ENCODE measurements at places on chromosomes 13 and 19.

GRCh38 chr13:32501064-32501463, 37.5 kb downstream of the N4BP2L2 start:
- H3K27me3 ChIP-seq, result no peaks in the 10 kb centered on the region
- no peak overlapping the region for H3K4me3 ChIP-seq

GRCh38 chr13:92164822-92165221, 766.4 kb downstream of the GPC5 start:
- H3K27ac ChIP-seq, result no peak overlapping the region
- no peak overlapping the region for H3K4me3 ChIP-seq
- no peak for DNase-seq
- H3K4me1 ChIP-seq, result no peaks in the 10 kb centered on the region
- H3K36me3 ChIP-seq, result no peaks in the 10 kb centered on the region
- no peaks in the 10 kb centered on the region for H3K27me3 ChIP-seq

- H3K4me3 ChIP-seq, result no peak overlapping the region
- H3K4me1 ChIP-seq, result peaks cover 14% of the 10 kb centered on the region
- H3K36me3 ChIP-seq, result peaks cover 14% of the 10 kb centered on the region
These were observed 45.1 kb downstream of the MCF2L start for GRCh38 chr13:113013878-113014751.

- no peaks in the 10 kb centered on the region for H3K27me3 ChIP-seq
- H3K27ac ChIP-seq, result no peak overlapping the region
- no peaks in the 10 kb centered on the region for H3K36me3 ChIP-seq
- H3K4me1 ChIP-seq, result no peaks in the 10 kb centered on the region
- DNase-seq, result no peak
These were observed 1109.0 kb downstream of the UQCRFS1 start for GRCh38 chr19:28103921-28104320.

DNA sequence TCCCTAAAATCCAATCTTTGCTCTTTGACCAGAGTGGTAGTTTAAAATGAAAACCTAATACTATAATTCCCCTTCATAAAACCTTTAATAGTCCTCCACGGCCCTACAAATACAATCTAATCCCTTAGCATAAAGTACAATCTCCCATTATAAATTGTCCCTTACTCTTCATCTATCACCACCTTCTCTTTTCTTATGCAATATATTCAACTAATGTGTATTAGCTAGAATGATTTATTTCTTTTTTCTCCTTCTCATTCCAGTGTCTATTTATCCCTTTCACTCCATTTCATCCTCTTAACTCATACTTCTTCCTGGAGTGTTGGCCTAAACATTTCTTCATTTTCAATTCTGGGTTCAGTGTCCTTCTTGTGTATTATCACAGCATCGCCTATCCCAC, 872.1 kb upstream of the PCDH20 start:
- no peak overlapping the region for H3K27ac ChIP-seq
- H3K4me3 ChIP-seq, result no peak overlapping the region
- H3K4me1 ChIP-seq, result no peaks in the 10 kb centered on the region
- DNase-seq, result no peak
- H3K27me3 ChIP-seq, result no peaks in the 10 kb centered on the region

GRCh38 chr13:95067303-95067702, 233.9 kb downstream of the ABCC4 start:
- peaks cover 5% of the 10 kb centered on the region for H3K36me3 ChIP-seq
- H3K4me1 ChIP-seq, result no peaks in the 10 kb centered on the region
- no peak overlapping the region for H3K27ac ChIP-seq
- no peaks in the 10 kb centered on the region for H3K27me3 ChIP-seq
- H3K4me3 ChIP-seq, result no peak overlapping the region

DNA sequence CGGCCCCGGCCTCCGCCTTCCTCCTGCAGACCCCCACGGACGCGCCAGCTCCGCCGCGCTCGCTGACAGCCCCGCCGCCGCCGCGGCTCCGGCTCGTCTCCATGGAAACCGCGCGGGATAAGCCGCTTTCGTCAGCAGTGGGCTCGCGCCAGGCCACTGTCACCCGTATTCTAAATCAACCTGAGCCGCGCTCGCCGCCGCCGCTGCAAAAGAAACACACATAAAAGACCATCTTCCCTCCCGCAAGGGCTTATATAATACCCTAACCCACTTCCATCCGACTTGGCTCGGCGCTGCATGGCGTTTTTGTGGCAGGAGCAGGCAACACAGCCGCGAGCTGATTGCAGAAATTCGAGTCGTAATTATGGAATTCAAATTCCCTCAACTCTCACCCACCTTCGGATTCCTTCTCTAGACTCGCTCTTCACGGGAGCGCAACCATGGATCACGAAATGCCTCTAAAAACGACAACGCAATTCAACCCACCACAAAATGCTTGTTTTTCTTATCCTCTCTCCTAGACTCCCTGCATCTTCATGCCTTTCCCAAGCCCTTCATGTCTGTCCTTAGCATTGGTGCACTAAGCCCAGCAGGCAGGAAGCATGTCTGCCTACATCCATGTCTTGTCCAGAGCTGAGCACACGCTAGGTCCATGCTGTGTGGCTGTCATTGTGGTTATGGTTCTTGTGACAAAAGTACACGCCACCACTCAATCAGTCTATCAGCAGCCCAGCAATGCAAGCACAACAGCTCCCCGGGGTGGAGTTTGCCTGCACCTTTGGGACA, at the start of gene AMER2:
Gene AMER2, minus strand, starts transcription at position 772 of the 786 bp plus-strand sequence. Its CDS starts 669 bp downstream, at position 103.
- H3K27me3 ChIP-seq, result peaks cover 76% of the 10 kb centered on the region
- H3K4me1 ChIP-seq, result peaks cover 16% of the 10 kb centered on the region
- H3K4me3 ChIP-seq, result peak within 1 kb of the TSS; percentile 51
- peaks cover 29% of the 10 kb centered on the region for H3K36me3 ChIP-seq
- no peak for DNase-seq

- no peak overlapping the region for H3K4me3 ChIP-seq
- no peak for DNase-seq
- H3K4me1 ChIP-seq, result peaks cover 27% of the 10 kb centered on the region
- H3K27ac ChIP-seq, result no peak overlapping the region
- H3K27me3 ChIP-seq, result no peaks in the 10 kb centered on the region
- H3K36me3 ChIP-seq, result no peaks in the 10 kb centered on the region
These were observed 36.6 kb downstream of the ZSWIM4 start for GRCh38 chr19:13831537-13832467.

- no peak overlapping the region for H3K27ac ChIP-seq
- H3K4me1 ChIP-seq, result no peaks in the 10 kb centered on the region
- H3K4me3 ChIP-seq, result no peak overlapping the region
- peaks cover 11% of the 10 kb centered on the region for H3K27me3 ChIP-seq
These were observed 233.9 kb downstream of the LMO7 start for GRCh38 chr13:75869981-75870380.

- DNase-seq, result no peak
- no peak overlapping the region for H3K27ac ChIP-seq
- no peaks in the 10 kb centered on the region for H3K4me1 ChIP-seq
- no peaks in the 10 kb centered on the region for H3K27me3 ChIP-seq
- no peaks in the 10 kb centered on the region for H3K36me3 ChIP-seq
These were observed 301.6 kb downstream of the SLITRK6 start for GRCh38 chr13:85497652-85498051.

DNA sequence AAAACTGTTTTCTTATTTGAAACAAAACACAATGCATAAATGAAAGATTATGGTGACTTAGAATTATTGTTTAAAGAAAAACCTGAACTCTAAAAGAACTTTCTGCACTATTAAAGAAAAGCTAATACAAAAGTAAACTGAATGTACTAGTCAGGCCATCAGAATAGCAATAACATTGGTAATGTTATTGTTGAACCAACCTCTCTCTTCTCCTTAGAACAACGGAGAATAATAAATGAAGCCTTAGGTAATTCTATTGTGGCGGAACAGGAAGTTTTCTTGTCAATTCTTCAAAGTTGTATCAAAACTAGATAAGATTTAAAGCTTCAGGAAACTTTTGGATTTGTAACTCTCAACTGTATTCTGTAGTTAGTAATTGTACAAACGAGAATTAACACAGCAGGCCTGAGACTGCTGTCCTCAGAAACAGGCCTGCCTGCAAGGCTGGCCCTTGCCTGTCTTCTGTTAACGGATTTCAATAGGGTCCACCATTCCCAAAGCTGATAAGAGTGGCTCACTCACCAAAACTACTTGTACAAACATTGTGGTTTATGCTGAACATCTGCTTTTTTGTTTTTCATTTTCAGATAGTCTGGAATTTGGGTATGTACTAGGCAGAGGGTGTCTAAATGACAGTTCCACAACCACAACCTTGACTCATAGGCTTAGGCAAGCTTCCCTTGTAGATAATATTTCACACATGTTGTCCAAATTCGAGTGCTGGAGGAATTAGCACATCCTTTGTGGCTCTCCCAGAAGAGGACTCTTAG, 825.8 kb downstream of the GPC5 start:
- H3K4me1 ChIP-seq, result no peaks in the 10 kb centered on the region
- H3K4me3 ChIP-seq, result no peak overlapping the region
- H3K27me3 ChIP-seq, result no peaks in the 10 kb centered on the region
- H3K27ac ChIP-seq, result no peak overlapping the region
- DNase-seq, result no peak

- no peak overlapping the region for H3K27ac ChIP-seq
- no peak for DNase-seq
- H3K4me1 ChIP-seq, result no peaks in the 10 kb centered on the region
- H3K4me3 ChIP-seq, result no peak overlapping the region
- no peaks in the 10 kb centered on the region for H3K36me3 ChIP-seq
- no peaks in the 10 kb centered on the region for H3K27me3 ChIP-seq
These were observed 213.3 kb downstream of the MZT1 start for GRCh38 chr13:72514146-72514545.

- H3K4me3 ChIP-seq, result peak overlapping the region; percentile 91
- peaks cover 49% of the 10 kb centered on the region for H3K4me1 ChIP-seq
- no peak for DNase-seq
- no peaks in the 10 kb centered on the region for H3K27me3 ChIP-seq
- H3K36me3 ChIP-seq, result peaks cover 15% of the 10 kb centered on the region
These were observed 2.3 kb downstream of the DDX39A start for GRCh38 chr19:14416817-14417231.

DNA sequence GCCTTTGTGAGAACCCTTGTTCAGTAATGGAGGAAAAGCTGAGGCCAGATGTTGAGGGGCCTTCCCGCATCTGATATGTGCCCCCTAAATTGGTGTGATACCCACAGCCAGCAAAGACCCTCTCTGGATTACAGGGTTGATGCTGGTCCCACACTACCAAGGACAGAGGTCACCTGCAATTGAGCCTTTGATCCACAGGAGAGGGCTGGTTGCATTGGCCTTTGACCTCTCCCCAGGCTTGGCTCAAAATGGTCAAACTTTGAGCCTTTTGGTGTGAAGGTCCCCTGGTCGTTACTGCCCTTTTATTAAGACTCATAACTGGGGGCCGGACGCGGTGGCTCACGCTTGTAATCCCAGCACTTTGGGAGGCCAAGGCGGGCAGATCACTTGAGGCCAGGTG, 8.4 kb upstream of the MRPL4 start:
- no peaks in the 10 kb centered on the region for H3K36me3 ChIP-seq
- peaks cover 12% of the 10 kb centered on the region for H3K4me1 ChIP-seq
- no peak for DNase-seq
- no peak overlapping the region for H3K4me3 ChIP-seq

- peaks cover 84% of the 10 kb centered on the region for H3K4me1 ChIP-seq
- peak overlapping the region; percentile 83 for H3K4me3 ChIP-seq
- no peak for DNase-seq
- H3K36me3 ChIP-seq, result no peaks in the 10 kb centered on the region
These were observed 6.5 kb upstream of the CIRBP start for GRCh38 chr19:1262623-1263123.

GRCh38 chr19:13623716-13624710, 117.7 kb upstream of the CACNA1A start:
- H3K36me3 ChIP-seq, result no peaks in the 10 kb centered on the region
- H3K27ac ChIP-seq, result no peak overlapping the region
- DNase-seq, result no peak
- no peak overlapping the region for H3K4me3 ChIP-seq

DNA sequence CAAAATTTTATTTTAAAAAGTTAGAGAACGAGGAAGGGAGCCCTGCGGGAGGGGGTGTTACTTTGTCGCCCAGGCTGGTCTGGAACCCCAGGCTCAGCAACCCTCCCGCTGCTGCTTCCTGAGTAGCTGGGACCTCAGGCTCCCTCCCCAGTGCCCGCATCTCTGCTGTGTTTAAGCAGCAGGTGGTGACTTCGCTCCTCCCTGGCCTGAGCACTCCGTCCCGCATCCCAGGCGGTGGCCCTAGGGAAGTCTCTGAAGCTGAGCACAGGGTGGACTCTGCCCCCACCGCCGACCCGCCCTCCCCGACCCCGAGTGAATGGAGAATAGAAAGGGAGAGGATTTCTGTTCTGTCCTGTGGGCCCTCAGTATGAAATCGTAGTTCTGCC, 30.5 kb downstream of the ZNF701 start:
- peaks cover 14% of the 10 kb centered on the region for H3K36me3 ChIP-seq
- peak overlapping the region; percentile 81 for H3K27ac ChIP-seq
- peak overlapping the region; percentile 94 for H3K4me3 ChIP-seq
- H3K4me1 ChIP-seq, result peaks cover 35% of the 10 kb centered on the region
- no peaks in the 10 kb centered on the region for H3K27me3 ChIP-seq

DNA sequence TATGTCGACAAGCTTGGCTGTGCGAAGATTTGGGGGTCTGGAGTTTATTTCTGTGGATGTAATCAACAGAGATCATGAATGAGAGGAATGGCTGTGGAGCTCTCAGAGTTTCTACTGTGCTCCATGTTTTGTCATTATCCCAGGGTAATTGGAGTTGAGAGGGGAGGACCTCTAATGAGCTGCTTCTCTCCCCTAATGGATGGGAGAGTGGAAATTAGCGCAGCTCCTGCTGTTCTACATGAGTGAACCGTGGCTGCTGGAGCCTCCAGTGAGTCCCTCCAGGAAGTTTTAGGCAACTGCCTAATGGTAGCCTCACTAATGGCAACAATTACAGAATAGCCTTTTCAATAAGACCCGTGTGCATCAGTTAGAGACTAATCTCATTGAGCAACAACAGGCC, 31.3 kb upstream of the FGF9 start:
- no peaks in the 10 kb centered on the region for H3K36me3 ChIP-seq
- no peak overlapping the region for H3K27ac ChIP-seq
- no peak for DNase-seq
- peaks cover 26% of the 10 kb centered on the region for H3K27me3 ChIP-seq

- no peak overlapping the region for H3K27ac ChIP-seq
- no peak overlapping the region for H3K4me3 ChIP-seq
- H3K4me1 ChIP-seq, result no peaks in the 10 kb centered on the region
- no peaks in the 10 kb centered on the region for H3K36me3 ChIP-seq
- H3K27me3 ChIP-seq, result no peaks in the 10 kb centered on the region
These were observed 414.2 kb upstream of the MIR17HG start for GRCh38 chr13:90933097-90933826.

DNA sequence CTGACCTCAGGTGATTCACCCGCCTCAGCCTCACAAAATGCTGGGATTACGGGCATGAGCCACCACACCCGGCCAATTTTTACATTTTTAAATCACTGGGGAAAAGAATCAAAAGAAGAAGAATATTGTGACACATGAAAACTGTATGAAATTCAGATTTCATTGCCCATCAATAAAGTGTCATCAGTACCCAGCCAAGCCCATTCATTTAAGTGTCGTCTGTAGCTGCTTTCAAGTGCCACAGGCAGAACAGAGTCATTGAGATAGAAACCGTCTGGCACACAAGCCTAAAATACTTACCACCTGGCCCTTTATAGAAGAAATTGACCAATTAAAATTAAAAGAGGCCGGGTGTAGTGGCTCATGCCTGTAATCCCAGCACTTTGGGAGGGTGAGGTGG, 15.3 kb downstream of the COLGALT1 start:
- H3K4me1 ChIP-seq, result peaks cover 4% of the 10 kb centered on the region
- H3K36me3 ChIP-seq, result peaks cover 13% of the 10 kb centered on the region
- H3K27me3 ChIP-seq, result no peaks in the 10 kb centered on the region
- no peak overlapping the region for H3K4me3 ChIP-seq
- no peak overlapping the region for H3K27ac ChIP-seq
- DNase-seq, result no peak

- DNase-seq, result peak; percentile 33
- H3K4me1 ChIP-seq, result peaks cover 34% of the 10 kb centered on the region
- H3K36me3 ChIP-seq, result peaks cover 11% of the 10 kb centered on the region
- no peaks in the 10 kb centered on the region for H3K27me3 ChIP-seq
These were observed 7.3 kb upstream of the SIGLEC5 start for GRCh38 chr19:51637362-51637978.
